ENCODE measurements at places on chromosomes 13 and 19.

GRCh38 chr13:113917096-113917495 lies 53.2 kb upstream of the GAS6 start:
- no peak for DNase-seq

GRCh38 chr13:51934461-51935087 lies 72.8 kb downstream of the CCDC70 start:
- DNase-seq, result no peak

DNA sequence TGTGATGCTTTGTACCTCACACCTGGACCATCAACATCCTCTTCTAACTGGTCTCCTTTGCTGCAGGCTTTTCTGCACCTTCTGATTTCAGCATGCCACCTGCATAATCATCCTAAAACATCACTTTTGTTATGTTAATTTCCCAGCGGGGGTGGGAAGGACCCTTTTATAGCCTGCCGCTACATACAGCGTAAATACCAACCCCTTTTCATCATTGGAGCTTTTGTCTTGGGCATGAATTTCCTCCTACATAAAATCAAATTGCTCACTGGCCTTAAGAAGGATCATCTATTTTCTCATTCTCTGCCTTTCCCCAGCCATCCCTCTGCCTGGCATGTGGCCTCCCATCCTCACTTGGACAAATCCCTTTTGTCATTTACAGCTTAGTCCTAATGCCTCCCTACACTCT lies 124.7 kb downstream of the RBM26 start:
- DNase-seq, result no peak

- DNase-seq, result no peak
Observed at GRCh38 chr19:31223740-31224534, 125.3 kb downstream of the TSHZ3 start.

GRCh38 chr19:27828829-27829228 lies 1384.1 kb downstream of the UQCRFS1 start:
- no peak for DNase-seq

GRCh38 chr13:42752731-42753130 lies 28.7 kb upstream of the FAM216B start:
- DNase-seq, result no peak

- no peak for DNase-seq
Observed at GRCh38 chr13:39960191-39960590, 304.7 kb downstream of the COG6 start.

DNA sequence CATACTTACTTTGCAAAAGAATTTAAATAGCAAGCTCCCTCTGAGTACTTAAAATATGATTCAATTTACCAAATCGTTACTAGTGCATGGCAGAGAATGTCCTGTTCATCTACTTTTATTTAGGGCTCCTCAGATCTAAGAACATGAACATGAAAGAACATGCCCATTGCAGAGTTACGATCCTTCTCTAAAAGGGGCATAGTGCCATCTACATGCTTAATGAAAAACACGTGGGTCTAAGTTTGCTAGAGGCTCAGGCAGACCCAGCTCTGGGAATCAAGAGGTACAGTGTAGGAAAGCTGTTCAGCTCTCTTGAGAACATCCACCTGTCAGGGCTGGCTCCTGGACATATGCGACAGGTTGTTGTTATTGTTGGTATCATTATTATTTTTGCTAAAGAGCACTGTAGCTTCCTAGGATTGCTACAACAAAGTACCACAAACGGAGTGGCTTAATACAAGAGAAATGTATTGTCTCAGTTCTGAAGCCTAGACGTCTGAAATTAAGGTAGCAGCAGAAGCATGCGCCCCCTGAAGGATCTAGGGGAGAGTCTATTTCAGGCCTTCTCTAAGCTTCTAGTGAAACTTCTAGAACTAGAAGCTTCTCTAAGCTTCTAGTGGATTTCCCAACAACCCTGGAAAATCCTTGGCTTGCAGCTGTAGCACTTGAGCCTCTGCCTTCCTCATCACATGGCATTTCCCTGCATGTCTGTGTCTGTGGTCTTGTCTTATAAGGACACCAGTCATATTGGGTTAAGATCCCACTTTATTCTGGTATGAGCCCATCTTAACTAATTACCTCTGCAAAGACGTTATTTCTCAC lies 133.9 kb downstream of the DCT start:
- DNase-seq, result no peak

GRCh38 chr19:49326165-49326704 lies 1.2 kb upstream of the SLC6A16 start:
- DNase-seq, result no peak

DNA sequence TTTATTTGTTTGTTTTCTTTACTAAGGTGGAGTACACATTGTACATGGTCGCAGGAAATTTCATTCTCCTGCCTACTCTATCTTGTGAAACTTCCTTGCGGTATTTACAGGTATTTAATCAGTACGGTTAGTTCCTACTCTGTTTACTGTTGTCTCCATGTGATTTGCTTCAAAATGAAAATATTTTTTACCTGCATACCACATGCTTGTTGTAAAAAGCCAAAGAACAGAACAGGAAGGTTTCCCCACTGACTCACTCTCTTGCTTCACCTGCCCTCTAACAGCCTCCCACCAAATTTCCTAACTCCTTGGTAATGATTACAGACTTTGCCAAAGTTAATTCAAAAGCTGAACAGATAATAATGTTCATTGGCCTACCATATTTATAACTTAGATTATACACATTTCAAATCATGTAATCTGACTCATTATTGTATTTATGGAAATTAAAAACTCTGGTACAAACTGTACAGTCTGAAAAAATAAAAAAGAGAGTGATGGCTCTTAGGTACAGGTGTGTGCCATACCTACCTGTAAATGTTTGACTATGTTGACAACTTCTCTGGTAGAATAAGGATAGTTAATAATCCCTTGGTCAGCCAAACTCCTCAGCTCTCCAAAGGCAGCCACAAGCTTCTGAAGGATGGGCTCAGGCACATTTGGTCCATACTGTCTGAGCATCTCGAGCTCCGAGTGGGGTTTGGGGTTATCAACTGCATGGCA lies 239.9 kb downstream of the VWA8 start:
- DNase-seq, result no peak

GRCh38 chr19:42048992-42049391 lies 21.0 kb downstream of the GRIK5 start:
- DNase-seq, result no peak

DNA sequence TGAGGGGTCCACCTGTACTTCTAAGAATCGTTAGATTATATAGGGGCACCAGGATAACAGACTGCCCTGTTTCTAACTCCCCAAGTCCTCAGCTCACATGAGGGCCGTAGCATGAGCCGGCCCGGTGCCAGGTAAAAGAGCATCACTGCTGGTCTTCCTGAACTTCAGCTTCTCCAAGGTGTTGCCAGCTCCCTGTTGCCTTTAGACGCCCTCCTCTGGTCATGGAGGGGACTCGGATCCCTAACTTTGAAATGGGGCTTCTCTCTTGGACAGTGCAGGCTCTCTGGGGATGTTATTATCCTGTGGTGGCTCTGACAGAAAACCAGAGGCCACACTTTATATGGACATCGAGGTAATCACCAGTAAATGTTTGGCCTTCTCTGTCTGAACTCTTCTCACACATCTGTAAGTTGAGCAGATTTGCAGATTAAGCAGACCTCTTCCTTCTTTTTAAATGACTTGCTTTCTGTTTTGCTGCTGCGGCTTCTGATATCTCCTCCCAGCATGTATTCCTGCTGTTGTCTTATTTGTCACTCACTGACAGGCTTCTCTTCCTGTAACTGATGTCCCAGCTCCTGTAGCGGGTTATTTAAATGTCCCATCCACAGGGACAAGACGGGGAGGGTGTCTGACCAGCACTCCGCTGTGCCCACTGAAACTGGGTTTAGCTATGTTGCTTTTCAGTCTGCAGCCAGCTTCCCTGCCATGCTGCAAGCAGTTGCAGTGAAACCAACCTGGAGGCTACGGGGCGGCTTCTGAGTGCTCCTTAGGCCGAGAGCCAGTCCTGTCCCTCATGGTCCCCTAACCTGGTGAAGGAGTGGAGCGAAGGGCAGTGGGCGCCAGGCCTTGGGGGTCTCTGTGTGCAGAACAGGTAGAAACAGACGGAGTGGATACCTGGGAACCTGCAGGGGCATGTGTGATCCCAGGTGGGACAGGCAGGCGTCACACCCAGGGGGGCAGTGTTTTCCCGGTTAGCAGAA lies 39.2 kb downstream of the TSSK6 start:
- no peak for DNase-seq

DNA sequence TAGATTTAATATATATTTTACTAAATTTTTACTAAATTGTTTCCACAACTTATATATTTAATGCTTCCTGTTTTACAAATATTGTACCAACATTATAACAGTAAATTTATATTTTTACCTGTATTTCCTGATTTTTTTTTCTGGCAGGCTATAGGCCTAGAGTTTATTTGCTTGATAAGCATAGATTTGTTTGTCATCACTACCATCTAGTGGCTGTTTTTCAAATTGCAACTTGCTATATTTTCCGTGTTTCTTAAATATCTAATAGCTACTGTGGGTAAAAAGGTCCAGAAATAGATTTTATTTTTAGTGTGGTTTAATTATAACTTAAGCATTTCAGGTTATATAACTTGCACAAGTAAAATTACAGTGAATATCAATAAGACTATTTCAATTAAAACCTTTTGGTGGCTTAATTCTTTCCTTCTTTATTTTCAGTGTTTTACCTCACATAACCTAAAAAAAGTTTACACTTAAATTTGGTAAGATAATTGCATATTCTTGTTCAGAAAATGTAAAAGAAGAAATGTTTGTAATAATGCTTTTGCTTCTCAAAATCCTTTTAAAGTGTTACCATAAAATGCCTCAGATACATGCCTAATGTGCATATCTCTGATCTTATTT lies 60.6 kb downstream of the NDFIP2 start:
- peak; percentile 26 for DNase-seq

GRCh38 chr19:4493104-4493928 lies 21.2 kb downstream of the HDGFL2 start:
- no peak for DNase-seq

GRCh38 chr19:41324921-41325639 lies 15.1 kb downstream of the CCDC97 start:
- no peak for DNase-seq

- DNase-seq, result no peak
Observed at GRCh38 chr13:68808456-68808855, 1299.2 kb upstream of the ATXN8OS start.

DNA sequence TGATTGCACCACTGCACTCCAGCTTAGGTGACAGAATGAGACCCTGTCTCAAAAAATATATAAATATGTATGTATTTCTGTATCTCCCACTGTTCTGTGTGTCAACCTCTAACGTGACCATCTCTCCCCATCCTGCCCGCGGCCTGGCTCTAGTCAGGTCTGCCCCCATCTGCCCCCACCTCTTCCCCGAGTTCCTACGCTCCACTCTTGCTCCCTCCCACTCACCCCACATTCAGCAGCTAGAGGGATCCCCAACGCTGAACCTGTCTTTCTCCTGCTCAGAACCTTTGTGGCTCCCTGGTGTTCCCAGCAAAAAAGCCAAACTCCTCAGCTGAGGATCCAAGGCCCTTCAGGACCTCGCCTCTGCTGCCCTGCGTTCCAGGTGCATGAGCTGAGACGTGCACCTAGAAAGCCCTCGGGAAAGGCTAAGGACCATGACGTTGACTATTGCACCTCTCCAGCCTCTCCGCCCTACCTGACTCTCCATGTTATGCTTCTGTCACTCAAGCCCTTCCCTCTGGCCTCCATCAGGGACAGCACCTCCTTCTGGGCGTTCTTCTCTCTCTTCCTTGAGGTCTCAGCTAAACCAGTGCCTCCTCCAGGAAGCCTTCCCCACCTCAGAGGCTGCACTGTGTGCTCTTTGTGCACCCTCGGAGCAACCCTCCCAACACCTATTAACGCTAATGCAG lies 18.1 kb downstream of the AKT2 start:
- DNase-seq, result no peak

GRCh38 chr13:31629085-31629780 lies 110.1 kb upstream of the RXFP2 start:
- no peak for DNase-seq

DNA sequence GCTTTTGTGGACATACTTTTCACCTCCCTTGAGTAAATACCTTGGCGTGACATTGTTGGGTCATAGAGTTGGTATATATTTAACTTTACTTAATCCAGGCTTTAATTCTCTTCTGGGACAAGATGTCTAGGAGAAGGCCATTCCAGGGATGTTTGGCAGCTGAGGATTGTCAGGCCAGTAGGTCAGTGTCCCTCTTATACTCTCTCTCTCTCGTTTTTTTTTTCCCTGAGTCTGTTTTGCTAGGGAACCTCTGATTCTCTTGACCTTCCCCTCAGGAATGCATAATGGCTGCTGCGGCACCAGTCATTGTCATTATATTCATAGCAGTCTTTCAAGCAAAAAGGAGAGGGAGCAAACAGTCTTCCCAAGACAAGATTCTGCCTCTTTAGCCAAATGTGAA lies 48.8 kb downstream of the BICRA start:
- DNase-seq, result no peak

Measured in GM06990 (cell line).